SHP77 (cell line): ENCODE measurements at places on chromosomes 4 and X.

DNA sequence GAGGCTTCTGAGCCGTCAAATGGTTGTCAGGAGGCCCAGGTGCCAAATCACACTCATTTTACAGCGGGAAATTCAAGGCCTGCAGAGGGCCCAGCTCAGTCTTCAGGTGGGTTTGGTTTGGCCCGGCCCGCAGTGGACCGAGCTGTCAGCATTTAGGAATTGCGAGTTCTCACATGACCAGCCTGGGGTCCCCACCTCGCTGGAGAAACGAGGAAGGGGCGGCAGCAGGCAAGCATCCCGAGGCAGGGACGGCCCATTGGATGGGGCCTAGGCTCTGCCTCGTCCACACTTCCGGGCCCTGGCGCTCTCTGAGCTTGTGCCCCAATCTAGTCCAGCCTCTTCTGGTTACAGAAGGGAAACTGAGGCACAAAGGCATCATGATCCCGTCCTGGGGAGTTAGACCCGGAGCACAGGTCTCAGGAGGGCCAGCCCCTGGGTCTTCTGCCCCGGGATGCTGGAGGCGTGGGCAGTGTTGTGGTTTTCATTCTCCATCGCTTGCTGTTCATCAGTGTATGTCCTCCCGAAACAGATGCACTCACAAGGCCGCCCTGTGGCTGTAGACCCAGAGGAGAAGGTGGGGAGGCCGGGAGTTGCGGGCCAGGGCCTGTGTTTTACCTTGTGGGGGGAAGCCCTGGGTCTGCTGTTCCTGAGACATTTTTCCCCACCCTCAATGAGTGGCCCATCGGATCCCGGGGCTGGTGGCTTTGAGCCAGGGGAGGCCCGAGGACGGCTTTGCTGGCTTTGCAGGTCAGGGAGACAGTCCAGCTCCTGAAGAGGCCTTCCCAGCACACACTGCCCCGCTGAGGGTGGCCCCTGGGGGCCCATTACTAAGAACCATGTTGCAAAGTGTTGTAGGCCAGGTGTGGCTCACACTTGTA lies 8.9 kb downstream of the PSAPL1 start:
- DNase-seq: no peak

DNA sequence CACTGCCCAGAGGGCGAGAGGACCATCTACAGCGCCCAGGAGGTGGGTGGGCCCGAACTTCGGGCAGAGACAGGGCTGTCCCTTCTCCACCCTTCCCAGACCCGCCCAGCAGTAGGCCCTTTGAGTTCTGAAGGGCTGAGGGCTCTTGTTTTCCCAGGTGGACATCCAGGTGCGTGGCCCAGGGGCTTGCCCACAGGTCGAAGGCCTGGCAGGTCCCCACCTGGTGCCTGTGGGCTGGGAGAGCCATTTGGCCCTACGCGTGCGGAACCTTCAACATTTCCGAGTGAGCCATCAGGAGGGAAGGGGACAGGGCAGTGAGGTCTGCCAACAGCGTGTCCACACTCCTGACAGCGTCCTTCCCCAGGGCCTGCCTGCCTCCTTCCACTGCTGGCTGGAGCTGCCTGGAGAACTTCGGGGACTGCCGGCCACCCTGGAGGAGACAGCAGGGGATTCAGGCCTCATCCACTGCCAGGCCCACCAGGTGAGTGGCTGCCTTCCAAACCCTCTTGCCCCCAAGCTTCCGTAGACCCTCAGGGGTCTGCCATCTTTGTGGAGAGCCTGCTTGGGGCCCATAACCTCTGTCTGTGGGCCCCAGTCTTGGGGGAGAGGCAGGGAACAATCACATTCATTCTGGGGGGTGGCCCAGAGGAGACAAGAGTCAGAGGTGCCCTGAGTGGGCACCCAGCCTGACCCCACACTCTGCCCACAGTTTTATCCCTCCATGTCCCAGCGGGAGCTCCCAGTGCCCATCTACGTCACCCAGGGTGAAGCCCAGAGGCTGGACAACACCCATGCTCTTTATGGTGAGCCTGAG lies 6.8 kb downstream of the PLXNB3 start:
- DNase-seq: no peak

- no peak for DNase-seq
Measured at GRCh38 chr4:123469696-123470095, 73.1 kb downstream of the SPRY1 start.

- no peak for DNase-seq
Measured at GRCh38 chr4:147012059-147012707, 66.5 kb upstream of the TTC29 start.

DNA sequence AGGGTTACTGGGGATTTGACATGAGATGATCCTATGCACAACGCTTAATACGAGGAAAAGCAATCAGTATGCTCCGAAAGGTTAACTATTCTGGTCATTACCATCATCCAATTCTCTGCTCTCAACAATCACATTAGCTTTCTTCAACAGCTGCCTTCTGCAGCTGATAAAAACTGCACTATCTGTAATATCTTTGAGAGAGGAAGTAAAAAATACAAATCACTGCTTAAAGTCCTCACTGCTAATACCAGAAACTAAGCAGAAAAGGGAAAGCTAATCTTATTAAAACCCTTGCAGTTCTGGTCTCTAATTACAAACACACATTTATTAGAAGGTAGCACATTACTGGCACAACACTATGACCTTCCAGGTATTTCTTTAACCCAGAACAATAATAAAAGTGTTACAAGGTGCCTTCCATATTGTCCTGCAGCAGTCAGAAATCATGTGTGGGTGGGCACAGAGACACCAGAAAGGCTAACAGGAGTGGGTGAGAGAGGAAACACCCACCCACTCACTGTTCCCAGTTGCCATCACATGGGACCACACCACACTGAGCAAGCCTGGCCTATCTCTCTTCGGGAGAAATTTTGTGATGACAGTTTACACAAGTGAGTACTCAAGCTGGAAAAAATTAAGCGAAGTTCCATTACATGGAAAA lies 71.0 kb downstream of the RELL1 start:
- DNase-seq: no peak

GRCh38 chr4:1061760-1062159 lies 50.3 kb downstream of the FGFRL1 start:
- no peak for DNase-seq

GRCh38 chr4:2040391-2041238 lies 18.5 kb upstream of the NAT8L start:
- no peak for DNase-seq

GRCh38 chr4:153909672-153910071 lies 120.8 kb upstream of the SFRP2 start:
- DNase-seq: no peak

DNA sequence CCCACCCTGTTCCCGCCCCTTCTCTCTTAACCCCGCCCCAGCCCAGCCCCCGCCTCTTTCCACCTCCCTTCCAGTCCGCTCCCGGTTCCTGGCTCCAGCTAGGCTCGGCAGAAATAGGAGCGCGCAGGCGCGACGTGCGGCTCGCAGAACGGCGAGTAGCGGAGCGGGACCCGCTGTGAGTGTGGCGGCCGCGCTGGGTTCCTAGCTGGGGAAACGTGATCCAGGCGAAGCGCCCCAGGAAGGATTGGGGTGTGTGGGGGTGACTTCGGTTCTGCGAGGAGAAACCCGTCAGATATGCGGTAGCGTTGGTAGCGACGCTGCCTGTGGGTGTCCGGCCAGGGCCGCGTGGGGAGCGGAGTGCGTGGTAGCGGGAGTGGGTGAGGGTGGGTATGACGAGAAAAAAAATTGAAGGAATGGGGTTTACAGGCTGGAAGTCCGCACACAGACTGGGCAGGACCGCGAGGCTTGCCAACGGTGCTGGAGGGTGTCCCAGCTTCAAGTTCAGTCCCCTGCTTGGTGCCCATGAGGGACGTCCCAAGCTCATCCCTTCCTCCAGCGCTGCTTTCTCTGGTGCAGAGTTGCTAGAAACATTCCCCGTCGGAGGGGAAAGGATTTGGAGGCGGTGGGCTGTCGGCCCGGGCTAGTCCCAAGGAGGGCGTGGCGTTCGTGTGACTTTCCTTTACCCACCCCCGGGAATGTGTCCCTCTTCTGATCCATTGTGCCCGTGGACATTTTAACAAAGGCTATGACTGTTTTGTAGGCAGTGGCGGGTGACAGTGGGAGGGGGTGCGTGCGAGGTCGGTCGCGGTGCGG lies at the start of gene PRRG1:
Gene PRRG1 (plus strand): TSS at position 144 of the 813 bp plus-strand sequence. CDS start 56,886 bp downstream, outside the sequence.
- DNase-seq: peak; percentile 62

DNA sequence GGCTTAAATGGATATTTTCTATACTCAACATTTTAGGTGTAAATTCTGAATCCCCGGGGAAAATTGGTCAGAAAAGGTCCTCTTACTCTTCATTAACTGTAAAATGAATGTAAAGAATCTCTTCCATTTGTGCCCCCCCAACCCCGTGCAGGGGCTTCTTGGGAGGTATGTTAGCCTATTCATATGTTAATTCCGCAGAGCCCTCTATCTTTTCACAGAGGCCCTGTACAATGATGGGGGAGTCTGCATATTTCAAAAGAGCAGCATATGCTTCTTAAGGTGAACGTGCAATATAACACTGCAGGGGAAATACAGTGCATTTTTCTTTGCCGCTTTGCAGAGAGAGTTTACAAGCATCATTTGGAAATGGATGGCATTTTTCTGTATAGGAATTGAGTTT lies 88.5 kb upstream of the CXorf66 start:
- no peak for DNase-seq

GRCh38 chr4:66872661-66873060 lies 672.6 kb downstream of the CENPC start:
- DNase-seq: no peak

- no peak for DNase-seq
Measured at GRCh38 chr4:162838671-162839070, 328.0 kb downstream of the NAF1 start.

- no peak for DNase-seq
Measured at GRCh38 chrX:120536061-120536460, 24.7 kb downstream of the CUL4B start.

- DNase-seq: peak; percentile 9
Measured at GRCh38 chrX:30713061-30713525, 59.9 kb downstream of the GK start.

DNA sequence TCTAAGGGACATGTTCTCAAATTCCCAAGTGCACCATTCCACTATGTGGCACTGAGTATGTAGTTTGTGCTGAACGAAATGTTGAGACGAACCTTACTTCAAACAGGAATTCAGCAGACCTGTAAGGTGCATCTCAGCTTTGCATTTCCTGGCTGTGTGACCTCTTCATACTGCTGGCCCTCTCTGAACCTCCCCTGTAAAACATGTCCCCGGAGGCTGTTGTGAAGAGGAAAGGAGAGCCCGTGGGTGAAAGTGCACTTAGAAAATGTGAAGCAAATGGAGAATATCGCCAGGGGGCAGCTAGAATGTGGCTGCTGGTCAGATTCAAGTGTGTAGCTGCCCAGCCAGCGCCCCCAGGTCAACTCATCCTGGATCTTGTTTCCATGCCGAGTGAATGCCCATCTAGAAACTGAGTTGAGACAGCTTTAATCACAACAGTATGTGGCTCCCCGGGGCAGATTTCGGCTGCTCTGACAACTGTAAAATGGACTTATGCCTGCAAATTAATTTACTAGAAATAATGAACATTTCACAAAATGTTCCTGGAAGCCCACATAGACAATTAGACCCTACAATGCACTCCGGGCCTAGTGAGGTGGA lies 263.3 kb downstream of the EVC2 start:
- no peak for DNase-seq

- DNase-seq: no peak
Measured at GRCh38 chr4:137543648-137544047, 11.4 kb upstream of the PCDH18 start.

- DNase-seq: no peak
Measured at GRCh38 chr4:159175989-159176375, 73.1 kb downstream of the RAPGEF2 start.

- DNase-seq: no peak
Measured at GRCh38 chrX:47180346-47180745, 13.3 kb upstream of the UBA1 start.

GRCh38 chr4:150363721-150364688 lies 217.9 kb upstream of the MAB21L2 start:
- no peak for DNase-seq

GRCh38 chrX:130174045-130174704 lies 2.4 kb downstream of the RAB33A start:
- DNase-seq: no peak

DNA sequence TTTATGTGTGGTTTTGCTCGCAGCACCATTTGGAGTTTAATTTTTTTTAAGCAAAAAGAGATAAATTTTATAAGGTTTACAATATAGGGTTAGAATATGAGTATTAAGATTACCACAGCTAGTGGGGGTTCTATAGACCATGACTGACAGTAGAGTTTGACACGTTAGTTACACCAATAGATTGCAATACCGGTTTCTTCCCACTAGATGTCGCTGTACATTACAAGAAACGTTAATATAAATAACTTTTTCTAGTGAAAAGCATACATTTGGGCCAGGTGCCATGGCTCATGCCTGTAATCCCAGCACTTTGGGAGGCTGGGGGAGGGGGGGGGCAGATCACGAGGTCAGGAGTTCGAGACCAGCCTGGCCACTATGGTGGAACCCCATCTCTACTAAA lies 433.6 kb downstream of the MAGEB5 start:
- no peak for DNase-seq

GRCh38 chr4:766152-766515 lies 59.8 kb downstream of the CPLX1 start:
- DNase-seq: no peak

DNA sequence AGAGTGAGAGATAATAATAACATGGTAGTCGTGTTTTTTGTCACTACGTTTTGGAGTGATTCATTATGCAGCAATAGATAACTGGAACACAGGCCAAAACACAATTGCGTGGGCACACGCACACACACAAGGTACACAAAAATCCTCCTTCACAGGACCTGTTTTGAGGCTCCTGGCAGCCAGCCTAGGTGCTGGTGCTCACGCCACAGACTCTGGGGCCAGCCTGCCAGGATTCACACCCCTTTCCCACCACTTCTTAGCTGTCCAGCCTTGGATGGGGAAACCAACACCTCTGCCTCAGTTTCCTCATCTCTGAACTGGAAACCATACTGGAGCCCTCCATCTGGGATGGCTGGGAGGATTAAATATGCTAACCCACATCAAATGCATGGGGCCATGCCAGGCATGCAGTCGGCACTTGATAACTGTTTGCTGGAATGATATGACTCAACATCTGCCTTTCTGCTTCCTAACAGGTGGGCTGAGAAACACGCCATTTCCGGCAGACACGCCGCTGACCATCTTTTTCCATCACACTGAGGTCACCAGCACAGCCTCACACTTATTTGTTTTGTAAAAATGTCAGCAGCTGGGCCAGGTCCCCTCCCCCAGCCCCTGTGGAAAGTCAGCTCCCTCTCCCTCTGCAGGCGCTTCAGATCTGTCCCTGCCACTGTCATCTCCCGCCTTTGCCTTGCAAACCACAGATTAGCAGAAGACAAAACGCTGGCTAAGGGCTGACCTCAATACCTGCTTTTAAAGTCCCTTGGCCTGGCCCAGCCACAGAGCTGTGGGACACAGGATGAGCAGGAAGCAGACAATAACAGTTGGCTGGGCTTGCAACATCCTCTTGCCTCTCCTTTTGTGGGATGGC lies 237.5 kb downstream of the BCOR start:
- peak; percentile 86 for DNase-seq

DNA sequence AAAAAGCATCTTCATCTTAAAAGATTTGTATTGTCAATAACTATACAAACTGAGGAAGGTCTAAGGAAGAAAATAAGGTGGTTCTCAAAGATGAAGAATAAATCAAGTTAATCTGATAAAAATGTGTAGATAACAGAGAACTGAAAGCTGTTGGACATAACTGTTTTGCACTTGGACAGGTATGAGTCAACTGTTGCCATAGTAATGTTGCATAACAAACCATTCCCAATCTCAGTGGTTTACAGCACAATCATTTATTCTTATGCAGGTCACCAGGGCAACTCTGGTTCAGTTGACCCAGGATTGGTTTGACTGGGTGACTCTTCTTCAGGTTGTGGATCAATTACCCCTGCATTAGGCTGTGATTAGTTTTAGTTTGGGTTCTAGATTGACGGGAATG lies 2197.7 kb downstream of the ARAP2 start:
- DNase-seq: no peak

- DNase-seq: no peak
Measured at GRCh38 chrX:20789103-20789502, 522.4 kb upstream of the RPS6KA3 start.
